ENCODE measurements at places on chromosomes 6 and 20.

GRCh38 chr6:46583721-46584120 is 68.9 kb downstream of the CYP39A1 start:
- DNase-seq, result no peak

- no peak for DNase-seq
These were observed 34.5 kb downstream of the APCDD1L start for GRCh38 chr20:58480551-58481336.

- no peak for DNase-seq
These were observed 75.9 kb downstream of the EPHA7 start for GRCh38 chr6:93343476-93343875.

GRCh38 chr6:32222333-32223230 is 1.3 kb downstream of the NOTCH4 start:
- DNase-seq, result no peak

DNA sequence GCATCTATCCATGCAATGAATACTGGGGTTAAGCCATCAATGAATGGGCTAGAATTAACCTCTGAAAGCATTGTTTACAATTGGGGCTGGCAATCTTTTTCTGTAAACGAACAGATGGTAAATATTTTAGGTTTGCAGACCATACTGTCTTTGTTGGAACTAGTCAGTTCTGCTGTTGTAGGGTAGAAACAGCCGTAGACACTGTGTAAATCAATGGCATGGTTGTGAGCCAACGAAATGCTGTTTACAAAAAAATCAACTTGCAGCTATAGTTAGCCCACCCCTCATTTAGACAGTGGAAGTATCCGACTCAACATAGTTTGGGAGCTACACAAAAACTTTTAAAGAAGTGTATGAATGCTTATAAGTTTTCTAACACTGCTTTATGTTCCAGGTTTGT is 91.5 kb downstream of the BCKDHB start:
- DNase-seq, result no peak

DNA sequence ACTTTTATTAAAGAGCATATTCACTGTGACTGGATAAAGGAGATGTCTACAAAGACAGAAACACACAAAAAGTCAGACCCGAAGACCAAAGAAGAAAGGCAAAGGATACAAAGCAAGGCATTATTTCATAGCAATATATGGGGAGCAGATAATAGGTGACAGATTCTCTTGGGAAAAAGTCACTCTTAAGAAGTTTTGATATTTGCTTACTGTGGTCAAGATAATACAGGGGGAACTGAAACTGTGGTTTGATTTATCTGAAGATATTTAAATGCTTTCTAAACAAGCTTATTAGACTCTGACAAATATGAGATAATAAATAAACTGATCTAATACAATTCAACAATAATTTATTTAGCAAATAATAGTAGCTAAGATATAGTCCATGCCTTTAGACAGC is 14.7 kb downstream of the CYP39A1 start:
- no peak for DNase-seq

GRCh38 chr20:38812182-38812581 is 6.7 kb downstream of the PPP1R16B start:
- no peak for DNase-seq

GRCh38 chr6:79604583-79605037 is 26.5 kb upstream of the SH3BGRL2 start:
- DNase-seq, result no peak

GRCh38 chr20:32449057-32449889 is 91.1 kb downstream of the ASXL1 start:
- no peak for DNase-seq

DNA sequence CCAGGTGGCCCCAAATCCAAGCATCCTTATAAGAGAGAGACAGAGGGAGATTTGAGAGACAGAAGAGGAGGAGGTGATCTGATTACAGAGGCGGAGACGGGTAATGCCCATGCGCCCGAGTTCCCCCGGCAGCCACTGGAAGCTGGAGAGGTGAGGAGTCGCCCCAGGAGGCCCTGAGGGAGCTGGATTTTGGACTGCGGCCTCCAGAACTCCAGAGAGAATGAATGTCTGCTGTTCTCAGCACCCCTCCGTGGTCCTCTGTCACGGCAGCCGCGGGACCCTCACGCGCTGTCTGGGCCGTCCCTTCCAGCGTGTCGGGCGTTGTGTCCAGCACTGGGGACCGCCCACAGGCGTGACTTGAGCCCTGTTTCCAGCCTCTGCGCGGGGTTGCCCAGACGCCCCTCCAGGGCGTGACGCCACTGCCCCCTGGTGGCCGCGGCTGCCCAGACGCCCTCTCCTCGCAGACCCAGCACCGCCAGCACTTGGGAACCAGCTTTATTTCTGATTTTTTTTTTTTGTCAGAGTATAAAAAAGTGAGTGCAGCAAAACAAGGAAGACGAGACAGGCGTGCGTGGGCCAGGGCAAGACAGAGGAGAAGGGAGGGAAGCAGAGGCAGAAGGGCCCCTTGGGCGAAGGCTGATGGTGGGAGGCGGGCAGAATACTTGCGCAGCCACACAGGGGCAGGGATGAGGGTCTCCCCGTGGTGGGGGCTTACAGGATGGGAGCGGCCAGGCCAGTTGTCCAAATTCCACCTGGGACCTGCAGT is 4.1 kb upstream of the ZNF512B start:
- DNase-seq, result peak; percentile 67

DNA sequence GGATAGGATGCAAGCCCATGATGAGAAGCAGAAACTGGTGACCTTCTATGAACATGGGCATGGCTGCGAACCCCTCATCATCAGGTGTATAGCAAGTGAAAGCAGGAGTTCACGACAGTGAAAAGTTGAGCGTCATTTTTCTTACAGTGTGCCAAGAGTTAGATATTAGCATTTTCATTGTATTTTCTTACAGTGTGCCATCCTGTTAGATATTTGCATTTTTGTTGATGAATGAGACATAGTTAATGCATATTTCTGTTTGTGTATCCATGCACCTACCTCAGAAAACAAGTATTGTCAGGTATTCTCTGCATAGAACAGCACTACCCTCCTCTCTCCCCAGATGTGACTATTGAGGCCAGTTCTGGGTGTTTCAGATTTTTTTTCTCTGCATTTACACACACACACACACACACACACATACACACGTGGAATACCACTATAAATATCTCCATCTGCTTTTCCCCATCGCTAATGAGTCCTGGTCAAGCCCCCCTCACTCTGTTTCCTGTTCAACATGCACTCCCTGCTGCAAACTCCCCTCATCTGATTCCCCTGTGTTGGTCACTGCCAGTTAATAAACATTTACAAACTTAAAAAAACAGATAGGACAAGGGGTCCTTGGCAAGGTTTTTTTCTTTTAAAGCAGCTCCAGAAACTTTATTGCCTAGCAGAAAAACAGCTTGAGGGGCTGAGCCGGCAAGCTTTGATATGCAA is 41.7 kb downstream of the PLN start:
- no peak for DNase-seq

DNA sequence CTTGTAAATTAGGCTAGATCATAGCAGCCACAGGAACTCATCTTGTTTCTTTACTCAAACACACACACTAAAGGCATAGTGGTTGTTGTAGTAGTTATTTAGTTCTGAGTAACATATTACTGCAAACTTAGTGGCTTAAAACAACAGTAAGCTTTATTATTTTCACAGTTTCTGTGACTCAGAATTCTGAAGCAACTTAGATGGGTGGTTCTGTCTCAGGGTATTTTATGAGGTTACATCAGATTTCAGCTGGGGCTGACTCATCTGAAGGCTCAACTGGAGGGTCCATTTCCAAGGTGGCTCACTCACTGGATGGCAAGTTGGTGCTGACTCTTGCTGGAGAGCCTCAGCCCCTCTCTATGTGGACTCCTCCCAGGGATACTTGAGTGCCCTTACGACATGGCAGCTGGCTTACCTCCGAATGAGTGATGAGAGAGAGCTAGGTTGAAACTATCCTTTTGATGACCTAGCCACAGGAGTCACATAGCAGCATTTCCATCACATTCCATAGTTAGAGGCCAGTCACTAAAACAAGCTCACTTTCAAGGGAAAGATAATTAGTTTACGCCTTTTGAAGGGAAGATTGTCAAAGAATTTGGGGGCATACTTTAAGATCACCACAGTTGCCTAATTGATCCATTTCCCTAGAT is 136.5 kb upstream of the PRND start:
- DNase-seq, result no peak

DNA sequence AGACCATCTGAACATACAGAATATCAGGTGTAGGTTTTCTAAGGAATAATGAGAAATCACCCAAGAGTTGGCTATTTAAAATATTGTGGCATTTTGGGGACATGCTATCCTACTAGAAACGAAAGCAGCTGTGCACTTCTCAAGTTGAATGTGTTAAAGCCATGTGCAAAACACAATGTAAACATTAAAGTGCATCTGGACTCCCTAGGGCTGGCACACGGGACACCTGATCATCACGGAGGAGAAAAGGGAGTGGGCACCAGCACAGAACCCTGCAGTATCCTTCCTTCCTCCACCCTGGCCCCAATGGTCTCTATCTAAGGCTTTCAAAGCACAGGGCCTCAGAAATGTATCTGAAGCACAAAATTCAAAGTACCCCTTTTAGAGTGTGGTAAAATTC is 94.3 kb downstream of the INSM1 start:
- DNase-seq, result no peak

Data from NCI-H1092 (cell line).